ENCODE measurements at places on chromosomes 6 and 20. TPM values are rescaled to one million over a fixed set of nuclear protein-coding genes. Genes with fewer than 3 reads are reported as not detected.

- DNase-seq: peak; percentile 25
These were observed 684 bp downstream of the PAQR8 start for GRCh38 chr6:52362443-52363227.

The SLC26A8 gene
- total RNA-seq: not detected

DNA sequence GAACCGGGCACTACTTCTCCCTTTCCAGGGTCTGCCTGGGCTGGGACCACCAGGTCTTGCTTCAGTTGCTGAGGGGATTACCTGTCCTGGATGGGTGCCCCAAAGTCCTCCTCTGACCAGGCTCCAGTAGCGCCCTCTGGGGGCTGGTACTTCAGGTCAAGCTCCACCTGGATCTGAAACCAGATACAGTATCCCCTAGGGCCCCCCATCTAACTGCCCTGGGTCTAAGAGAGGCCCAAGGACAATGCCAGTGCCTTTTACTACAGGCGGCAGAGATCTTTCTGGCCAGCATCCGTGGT, 11.2 kb upstream of the SPAG4 start:
- DNase-seq: no peak

DNA sequence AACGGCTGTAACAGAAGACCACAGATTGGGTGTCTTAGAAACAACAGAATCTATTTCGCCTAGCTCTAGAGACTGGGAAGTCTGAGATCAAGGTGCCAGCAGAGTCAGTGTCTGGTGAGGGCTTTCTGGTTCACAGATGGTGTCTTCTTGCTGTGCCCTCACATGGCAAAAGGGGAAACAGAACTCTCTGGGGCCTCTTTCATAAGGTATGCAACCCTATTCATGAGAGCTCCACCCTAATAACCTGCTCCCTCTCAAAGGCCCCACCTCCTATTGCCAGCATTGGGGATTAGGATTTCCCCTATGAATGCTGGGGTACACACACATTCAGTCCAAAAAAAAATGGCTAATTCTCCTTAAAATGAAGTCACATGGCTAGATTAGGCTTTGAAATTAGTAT, 10.0 kb downstream of the TXNDC5 start:
- no peak for DNase-seq

GRCh38 chr20:57034001-57034400, 232.4 kb downstream of the BMP7 start:
- DNase-seq: no peak

- peak; percentile 13 for DNase-seq
These were observed 14.1 kb downstream of the SLCO4A1 start for GRCh38 chr20:62656197-62656918.

GRCh38 chr6:75283907-75284631, 523 bp downstream of the TMEM30A start:
- DNase-seq: no peak

DNA sequence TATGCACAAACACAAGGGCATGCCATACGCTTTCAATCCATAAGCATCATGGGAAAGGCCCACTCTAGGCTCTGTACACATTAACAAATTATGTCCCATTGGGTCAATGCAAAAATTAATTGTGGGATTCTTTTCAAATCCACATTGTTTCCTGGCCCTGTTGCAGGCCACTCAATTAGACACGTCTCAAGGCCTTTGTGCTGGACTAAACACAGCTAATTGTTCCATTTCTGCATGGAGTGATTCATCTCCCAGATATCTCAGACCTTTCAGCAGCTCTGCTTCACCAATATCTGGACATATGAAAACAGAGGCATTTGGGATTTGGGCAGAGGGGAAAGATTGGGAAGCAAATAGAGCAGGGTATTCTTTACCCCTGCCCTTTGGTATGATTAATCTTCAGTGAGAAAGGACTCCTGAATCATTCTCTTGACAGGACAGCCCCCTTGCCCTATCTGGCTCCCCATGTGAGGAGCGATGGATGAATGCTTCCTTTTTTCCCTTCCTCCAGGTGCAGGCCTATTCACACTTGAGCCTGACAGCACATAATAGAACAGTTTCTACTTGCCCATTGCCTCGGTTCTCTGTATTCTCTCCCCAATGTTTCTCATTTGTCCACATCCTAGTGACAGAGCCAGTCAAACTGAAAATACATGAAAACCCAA, 547.6 kb downstream of the HAO1 start:
- no peak for DNase-seq

DNA sequence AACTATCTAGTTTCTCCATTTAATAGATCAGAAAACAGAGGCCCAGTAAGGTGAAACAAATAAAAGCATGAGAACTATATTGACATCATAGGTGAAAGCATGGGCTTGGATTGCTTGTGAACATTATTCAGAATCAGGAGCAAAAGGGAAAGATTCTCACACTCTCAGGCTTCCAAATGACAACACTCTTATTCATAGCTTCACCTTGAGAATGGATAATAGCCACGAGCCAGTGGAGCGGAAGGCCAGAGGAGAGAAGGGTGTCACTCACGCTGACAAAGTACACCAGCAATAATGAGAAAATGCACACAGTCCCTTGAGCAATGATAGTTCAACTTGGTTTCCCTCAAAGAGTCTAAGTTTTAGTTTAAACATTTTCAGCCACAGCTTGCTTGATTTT, 339.0 kb downstream of the TPBG start:
- no peak for DNase-seq
